Glutamatergic neuron (in vitro differentiated cells): ENCODE measurements at places on chromosomes 6 and 20. TPM values are rescaled to one million over a fixed set of nuclear protein-coding genes. Genes with fewer than 3 reads are reported as not detected.

DNA sequence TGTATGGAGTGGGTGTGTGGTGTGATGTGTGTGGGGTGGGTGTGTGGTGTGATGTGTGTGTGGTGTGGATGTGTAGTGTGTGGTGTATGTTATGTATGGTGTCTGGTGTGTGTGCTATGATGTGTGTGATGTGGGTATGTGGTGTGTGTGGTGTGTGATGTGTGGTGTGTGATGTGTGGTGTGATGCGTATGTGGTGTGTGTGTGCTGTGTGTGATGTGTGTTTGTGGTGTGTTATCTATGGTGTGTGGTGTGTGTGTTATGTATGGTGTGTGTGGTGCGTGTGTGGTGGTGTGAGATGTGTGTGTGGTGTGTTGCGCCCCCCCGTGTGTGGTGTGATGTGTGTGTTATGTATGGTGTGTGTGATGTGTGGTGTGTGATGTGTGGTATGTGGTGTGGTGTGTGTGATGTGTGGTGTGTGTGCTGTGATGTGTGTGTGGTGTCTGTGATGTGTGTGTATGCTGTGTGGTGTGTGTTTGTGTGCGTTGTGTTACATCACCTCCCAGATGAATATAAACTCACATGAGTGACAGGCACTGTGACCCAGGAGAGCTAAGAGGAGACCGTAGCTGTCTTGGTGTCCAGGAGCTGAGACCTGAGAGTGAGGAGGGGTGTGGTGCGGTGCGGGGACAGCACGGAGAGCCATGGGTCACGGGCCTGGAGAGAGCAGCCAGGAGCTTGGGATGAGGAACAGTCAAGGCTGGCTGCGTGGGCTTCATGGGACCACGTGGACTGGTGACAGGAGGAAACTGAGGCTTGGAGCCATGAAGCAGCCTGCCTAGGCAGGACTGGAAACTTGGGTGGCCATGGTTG is 8.8 kb downstream of the DLGAP4 start:
- H3K36me3 ChIP-seq = no peaks in the 10 kb centered on the region
- H3K4me3 ChIP-seq = peak overlapping the region; percentile 22

DNA sequence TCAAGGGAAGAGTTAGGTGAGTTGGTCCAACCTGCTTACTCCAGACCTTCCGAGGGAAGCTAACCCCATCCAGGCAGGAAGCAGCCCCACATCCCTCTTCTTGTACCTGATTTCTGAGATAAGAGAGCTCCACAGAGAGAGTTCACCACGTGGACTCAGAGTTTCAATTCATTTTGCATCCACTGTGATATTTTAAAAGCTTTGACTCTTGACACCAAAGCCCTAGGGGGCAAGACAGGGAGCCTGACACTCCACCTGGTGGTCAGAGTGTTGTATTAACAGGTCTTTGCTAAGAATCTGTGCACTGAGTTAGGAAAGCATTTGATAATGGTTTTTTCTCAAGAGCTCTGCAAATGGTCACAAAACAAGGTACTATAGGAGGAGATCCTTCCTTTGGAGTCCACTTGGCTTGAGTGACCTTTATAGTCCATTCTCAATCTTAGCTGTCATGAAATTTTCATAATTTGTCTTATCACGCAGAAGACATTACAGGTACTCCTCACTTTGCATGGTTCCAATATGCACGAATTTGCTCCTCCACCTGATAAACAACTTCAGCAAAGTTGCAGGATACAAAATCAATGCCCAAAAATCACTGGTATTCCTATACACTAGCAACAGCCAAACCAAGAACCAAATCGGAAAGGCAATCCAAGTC is 56.2 kb upstream of the RIPOR2 start:
- no peaks in the 10 kb centered on the region for H3K27me3 ChIP-seq
- peak; percentile 58 for DNase-seq
- H3K4me3 ChIP-seq = no peak overlapping the region
- H3K4me1 ChIP-seq = peaks cover 5% of the 10 kb centered on the region

GRCh38 chr6:68235326-68235784 is 399.7 kb upstream of the ADGRB3 start:
- DNase-seq = no peak
- no peaks in the 10 kb centered on the region for H3K27me3 ChIP-seq
- no peak overlapping the region for H3K27ac ChIP-seq
- peaks cover 7% of the 10 kb centered on the region for H3K4me1 ChIP-seq

- DNase-seq = no peak
- H3K4me1 ChIP-seq = no peaks in the 10 kb centered on the region
- H3K27ac ChIP-seq = no peak overlapping the region
- no peaks in the 10 kb centered on the region for H3K36me3 ChIP-seq
- H3K4me3 ChIP-seq = no peak overlapping the region
- H3K27me3 ChIP-seq = no peaks in the 10 kb centered on the region
Measured at GRCh38 chr6:12246900-12247299, 43.3 kb upstream of the EDN1 start.

DNA sequence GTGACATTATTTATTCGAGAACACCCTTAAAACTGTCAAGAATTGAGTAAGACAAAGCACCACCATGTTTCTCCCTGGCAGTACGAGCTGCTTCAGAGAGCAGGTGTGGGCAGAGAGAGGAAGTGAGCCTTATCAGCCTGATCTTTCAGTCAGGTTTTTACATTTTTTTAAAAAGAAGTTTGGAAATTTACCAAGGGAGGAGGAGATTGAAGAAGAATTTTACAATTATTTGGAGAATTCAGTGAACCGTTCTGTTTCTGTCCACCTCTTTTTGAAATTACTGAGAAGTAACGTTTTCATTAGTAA is 75.5 kb downstream of the ZDHHC14 start:
- no peaks in the 10 kb centered on the region for H3K36me3 ChIP-seq
- H3K4me1 ChIP-seq = peaks cover 34% of the 10 kb centered on the region
- DNase-seq = no peak
- no peaks in the 10 kb centered on the region for H3K27me3 ChIP-seq
- H3K4me3 ChIP-seq = no peak overlapping the region
- H3K27ac ChIP-seq = no peak overlapping the region

GRCh38 chr6:44738601-44739146 is 351.2 kb downstream of the CDC5L start:
- peaks cover 2% of the 10 kb centered on the region for H3K27me3 ChIP-seq
- DNase-seq = peak; percentile 42
- no peaks in the 10 kb centered on the region for H3K36me3 ChIP-seq
- H3K4me3 ChIP-seq = no peak overlapping the region
- peaks cover 5% of the 10 kb centered on the region for H3K4me1 ChIP-seq

DNA sequence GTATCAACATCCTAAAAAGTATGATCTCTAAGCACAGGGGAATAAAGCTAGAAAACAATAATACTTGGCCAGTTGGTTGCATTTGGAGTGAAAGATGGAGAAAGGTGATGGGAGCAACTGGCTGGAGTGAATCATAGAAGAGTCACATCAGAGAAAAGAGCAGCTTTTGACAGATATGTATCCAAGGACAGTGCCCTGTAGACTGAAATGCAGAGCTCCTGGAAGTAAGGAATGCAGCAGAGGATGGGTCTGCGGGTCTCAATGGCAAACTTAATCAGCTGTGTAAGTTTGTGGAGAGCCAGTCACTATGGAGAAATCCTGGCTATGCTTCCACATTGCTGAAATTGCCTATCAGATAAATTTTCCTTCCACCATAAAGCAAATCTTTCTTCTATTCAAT is 253.6 kb upstream of the PRND start:
- no peaks in the 10 kb centered on the region for H3K36me3 ChIP-seq
- H3K4me3 ChIP-seq = no peak overlapping the region
- DNase-seq = no peak
- peaks cover 2% of the 10 kb centered on the region for H3K27me3 ChIP-seq

- no peaks in the 10 kb centered on the region for H3K27me3 ChIP-seq
- DNase-seq = no peak
- H3K4me3 ChIP-seq = no peak overlapping the region
- H3K27ac ChIP-seq = no peak overlapping the region
Measured at GRCh38 chr6:87444362-87444761, 28.4 kb upstream of the SLC35A1 start.

DNA sequence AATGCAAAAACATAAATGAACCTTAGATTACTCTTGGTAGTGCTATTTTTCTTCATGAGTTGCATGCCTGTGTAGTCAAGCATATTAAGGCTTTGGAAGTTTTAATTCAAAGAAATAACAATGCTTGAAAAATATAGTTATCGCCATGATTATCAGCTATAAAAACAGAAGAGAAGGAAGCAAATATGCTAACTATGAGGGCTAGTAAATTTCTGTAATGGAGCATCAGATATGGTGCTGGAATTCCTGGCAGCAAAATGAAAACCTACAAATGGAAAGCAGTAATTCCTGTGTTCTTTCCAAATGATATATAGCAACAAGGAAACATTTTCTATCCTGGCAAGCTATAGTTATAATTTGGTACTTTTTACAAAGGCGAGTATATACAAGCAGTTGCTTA is 29.7 kb downstream of the DOP1A start:
- no peaks in the 10 kb centered on the region for H3K27me3 ChIP-seq
- H3K4me3 ChIP-seq = no peak overlapping the region
- no peak for DNase-seq

DNA sequence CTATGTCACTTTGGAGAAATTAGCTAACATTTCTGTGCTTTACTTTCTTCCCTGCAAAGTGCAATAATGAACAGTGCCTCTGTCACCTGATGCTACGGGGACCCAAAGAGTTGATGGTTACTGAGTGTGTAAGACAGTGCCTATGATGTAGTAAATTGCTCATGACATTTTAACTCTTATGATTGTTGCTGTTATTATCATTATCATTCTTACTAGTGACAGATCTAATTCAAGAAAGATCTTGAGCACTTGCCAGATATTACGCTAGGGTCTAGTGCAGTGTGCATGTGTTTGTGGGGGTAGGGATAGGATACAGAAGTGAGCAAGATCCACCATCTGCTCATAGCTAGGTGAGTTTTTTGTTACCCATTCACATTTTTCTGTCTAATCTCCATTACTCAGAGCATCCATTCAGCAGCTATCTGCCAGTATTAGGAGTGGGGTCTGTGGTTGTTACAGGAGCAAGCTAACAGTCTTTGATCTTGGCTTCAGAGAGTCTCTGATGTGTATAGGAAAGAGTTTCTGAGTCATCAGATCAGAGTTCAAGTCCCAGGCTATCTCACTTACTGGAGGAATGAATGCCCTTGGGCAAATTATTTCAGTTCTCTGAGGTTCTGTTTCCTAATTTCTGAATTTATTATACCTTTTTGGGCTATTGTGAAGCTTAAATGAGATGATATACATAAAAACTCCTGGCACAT is 33.1 kb upstream of the DAAM2 start:
- H3K27ac ChIP-seq = no peak overlapping the region
- no peaks in the 10 kb centered on the region for H3K36me3 ChIP-seq
- H3K4me3 ChIP-seq = no peak overlapping the region
- no peaks in the 10 kb centered on the region for H3K4me1 ChIP-seq
- H3K27me3 ChIP-seq = no peaks in the 10 kb centered on the region

DNA sequence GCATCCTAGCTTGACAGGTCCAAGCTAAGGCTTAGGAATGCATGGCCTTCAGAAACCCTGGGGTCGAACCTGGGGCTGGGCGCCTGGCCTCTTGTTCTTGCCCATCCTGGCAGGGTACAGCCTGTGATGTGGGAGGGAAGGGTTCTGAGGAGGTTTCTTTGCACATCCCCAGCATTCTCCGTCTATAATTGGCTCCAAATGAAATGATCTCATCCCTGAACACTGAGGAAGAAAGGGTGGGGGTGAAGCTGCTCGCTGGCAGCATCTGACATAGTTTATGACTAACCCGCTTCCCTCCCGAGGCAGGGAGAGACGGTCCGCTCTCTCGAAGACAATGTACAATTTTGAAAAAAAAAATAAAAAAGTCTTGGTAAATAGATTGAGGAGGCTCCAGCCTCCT is 67.1 kb upstream of the ZNFX1 start:
- H3K4me3 ChIP-seq = no peak overlapping the region
- peaks cover 5% of the 10 kb centered on the region for H3K27me3 ChIP-seq
- H3K4me1 ChIP-seq = peaks cover 5% of the 10 kb centered on the region
- no peaks in the 10 kb centered on the region for H3K36me3 ChIP-seq
- no peak overlapping the region for H3K27ac ChIP-seq

DNA sequence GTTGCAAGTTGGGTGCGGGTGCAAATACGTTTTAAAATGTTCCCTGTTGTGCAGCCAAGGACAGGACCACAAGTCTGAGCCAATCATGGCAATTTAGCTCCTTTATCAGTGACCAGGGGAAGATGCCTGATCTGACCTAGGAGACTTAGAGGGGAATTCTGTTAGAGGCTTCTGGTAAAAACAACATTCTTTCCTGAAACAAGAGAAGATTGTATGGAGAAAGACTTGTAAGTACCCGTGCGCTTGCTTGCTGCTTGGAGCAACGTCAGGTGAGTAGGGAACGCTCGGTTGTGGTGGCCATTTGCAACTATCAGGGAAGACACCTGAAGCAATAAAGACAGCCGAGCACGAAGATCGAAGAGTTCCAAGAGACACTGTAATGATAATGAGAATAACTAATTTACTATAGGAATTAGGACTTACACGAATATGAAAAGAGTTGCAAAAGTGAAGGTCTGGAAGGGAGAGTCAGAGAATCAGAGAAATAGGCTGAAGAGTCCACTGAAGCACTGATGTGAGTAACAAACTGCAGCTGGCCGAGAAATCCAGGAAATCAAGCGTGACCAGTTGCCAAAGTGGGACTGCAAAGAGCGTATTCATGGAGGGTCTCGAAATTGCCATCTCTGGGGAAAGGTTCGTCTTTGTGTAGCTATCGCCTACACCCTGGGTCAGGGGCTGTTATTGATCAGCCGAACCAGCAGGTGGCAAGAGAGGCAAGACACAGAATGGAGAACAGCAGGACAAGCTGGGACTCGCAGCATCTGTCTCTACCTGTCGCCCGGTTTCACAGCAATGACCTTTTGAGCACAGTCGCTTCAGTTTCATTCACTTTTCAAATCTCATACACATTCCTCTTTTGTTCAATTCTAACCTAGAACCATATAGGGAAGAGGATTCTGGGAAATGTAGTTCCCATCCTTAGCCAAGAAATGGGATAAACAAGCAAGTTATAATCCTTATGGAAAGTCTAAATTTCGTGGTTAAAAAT is 26.1 kb downstream of the LOC128125822 start:
- H3K27me3 ChIP-seq = peaks cover 1% of the 10 kb centered on the region
- peak overlapping the region; percentile 96 for H3K4me3 ChIP-seq
- DNase-seq = peak; percentile 72
- H3K36me3 ChIP-seq = no peaks in the 10 kb centered on the region
- peak overlapping the region; percentile 92 for H3K27ac ChIP-seq

GRCh38 chr20:34983995-34984735 is 28.5 kb downstream of the MYH7B start:
- peaks cover 9% of the 10 kb centered on the region for H3K27me3 ChIP-seq
- H3K4me3 ChIP-seq = no peak overlapping the region
- DNase-seq = no peak
- no peaks in the 10 kb centered on the region for H3K36me3 ChIP-seq

DNA sequence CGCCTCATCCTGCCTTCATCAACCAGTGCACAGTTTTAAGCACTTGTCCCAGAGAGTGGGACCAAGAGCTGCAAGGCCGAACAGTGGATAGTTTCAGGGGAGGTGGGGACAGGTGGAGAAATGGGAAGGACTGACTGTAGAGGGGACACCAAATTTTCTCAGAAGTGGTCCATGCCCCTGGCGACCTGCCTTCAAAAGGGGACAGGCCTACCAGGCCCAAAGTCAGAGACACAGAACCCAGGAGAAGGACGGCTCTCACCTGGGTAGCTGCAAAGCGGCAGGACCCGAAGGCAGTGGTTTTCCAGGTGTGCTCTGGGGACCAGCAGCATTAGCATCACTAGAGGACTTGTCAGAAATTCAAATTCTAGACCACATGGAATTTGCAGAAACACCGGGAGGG is 5.8 kb downstream of the TFEB start:
- H3K4me1 ChIP-seq = no peaks in the 10 kb centered on the region
- no peak overlapping the region for H3K27ac ChIP-seq
- no peak for DNase-seq
- H3K36me3 ChIP-seq = no peaks in the 10 kb centered on the region
- H3K4me3 ChIP-seq = no peak overlapping the region

Gene CRISP3
- total RNA-seq = not detected

Gene DEFB124
- total RNA-seq = not detected
